ENCODE measurements at places on chromosomes 6 and 20.

- DNase-seq: no peak
Measured at GRCh38 chr6:44850312-44850711, 462.8 kb downstream of the CDC5L start.

- no peak for DNase-seq
Measured at GRCh38 chr6:20417819-20418218, 16.1 kb downstream of the E2F3 start.

DNA sequence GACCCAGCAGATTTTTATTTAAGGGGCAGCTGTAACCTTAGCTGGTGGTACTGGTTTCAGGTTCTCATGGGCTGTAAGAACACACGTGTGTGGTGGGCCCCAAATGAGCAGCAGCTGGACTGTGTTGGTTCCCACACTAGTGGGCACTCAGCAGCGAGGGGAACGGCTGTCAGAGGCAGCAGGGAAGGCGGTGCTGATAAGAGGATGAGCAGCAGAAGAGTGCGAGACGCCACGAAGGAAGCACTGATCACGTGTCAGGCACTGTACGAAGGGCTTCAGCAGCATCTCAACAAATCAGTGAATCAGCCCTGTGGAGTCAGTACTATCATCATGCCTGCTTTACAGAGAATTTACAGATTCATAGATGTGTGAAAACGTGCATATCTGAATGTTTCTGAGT is 41.0 kb upstream of the EMILIN3 start:
- no peak for DNase-seq

GRCh38 chr6:45518013-45518720 is 140.4 kb upstream of the SUPT3H start:
- no peak for DNase-seq

- no peak for DNase-seq
Measured at GRCh38 chr6:70957284-70957617, 391 bp upstream of the B3GAT2 start.
